ENCODE measurements at places on chromosomes 2 and 18.

- no peak for DNase-seq
Observed at GRCh38 chr2:136376798-136377211, 258.9 kb upstream of the CXCR4 start.

- DNase-seq = no peak
Observed at GRCh38 chr2:223897669-223898330, 47.3 kb downstream of the WDFY1 start.

DNA sequence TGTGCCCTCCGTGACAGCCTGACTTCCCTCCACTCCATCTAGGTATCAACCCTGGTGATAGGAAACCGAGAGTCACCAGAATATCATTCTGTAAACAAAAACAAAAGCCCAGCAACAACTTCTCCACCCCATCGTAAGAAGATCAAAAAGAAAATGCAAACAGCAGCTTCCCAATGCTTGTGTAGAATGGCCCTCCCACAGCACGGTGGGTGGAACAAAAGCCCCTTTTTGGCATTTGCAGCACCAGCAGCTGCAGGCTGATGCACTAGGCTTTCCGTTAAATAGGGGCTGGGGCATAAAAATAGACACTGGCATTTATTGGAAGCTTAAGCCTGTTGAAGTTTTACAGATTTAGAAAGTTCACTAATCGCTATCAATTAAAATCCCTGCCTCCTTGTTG is 513.0 kb downstream of the GALR1 start:
- DNase-seq = no peak

- DNase-seq = no peak
Observed at GRCh38 chr2:122182616-122183355, 427.3 kb downstream of the TSN start.

DNA sequence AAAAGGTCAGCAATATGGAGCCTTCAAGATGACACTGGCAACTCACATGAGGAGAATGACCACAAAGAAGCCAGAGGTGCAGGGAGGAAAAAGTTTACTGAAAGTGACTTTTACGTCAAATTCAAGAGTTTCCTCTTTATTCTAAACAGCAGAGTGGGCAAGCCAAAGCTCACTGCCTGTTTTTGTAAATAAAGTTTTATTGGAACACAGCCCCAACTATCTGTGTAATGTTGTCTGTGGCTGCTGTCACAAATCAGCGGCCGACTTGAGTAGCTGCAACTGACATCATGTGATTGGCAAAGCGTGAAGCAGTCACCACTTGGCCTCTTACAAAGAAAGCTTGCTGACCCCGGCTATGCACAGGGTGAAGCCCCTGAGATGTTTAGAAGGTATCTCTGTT is 9.2 kb upstream of the SULT1C2 start:
- no peak for DNase-seq

DNA sequence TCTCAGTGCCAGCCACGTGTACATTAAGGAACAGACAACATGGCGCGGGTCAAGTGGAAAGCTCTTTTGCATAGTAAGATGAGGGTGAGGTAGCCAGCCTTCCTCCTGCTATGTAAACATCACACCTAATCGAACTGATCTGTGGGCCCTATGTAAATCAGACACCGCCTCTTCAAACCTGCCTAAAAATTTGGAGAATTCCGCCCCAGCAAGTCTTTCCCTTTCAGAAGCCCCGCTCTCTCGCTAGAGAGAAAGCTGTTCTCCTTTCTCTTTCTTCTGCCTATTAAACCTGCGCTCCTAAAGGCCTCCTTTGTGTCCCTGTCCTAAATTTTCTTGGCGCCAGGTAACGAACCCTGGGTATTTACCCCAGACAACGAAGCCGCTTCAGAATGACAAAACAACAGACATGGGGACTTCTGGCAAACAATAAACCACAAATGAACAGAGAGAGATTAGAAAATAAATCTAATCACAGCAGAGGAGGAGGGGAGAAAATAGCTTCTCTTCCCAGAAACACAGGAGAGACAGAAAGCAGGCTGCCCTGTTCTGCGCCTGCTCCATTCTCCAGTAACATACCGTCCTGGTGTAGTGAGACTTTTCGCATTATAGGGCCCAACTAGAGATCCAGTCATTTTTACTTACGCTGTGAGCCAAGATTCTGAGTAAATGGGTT is 31.9 kb upstream of the CYP1B1 start:
- no peak for DNase-seq

DNA sequence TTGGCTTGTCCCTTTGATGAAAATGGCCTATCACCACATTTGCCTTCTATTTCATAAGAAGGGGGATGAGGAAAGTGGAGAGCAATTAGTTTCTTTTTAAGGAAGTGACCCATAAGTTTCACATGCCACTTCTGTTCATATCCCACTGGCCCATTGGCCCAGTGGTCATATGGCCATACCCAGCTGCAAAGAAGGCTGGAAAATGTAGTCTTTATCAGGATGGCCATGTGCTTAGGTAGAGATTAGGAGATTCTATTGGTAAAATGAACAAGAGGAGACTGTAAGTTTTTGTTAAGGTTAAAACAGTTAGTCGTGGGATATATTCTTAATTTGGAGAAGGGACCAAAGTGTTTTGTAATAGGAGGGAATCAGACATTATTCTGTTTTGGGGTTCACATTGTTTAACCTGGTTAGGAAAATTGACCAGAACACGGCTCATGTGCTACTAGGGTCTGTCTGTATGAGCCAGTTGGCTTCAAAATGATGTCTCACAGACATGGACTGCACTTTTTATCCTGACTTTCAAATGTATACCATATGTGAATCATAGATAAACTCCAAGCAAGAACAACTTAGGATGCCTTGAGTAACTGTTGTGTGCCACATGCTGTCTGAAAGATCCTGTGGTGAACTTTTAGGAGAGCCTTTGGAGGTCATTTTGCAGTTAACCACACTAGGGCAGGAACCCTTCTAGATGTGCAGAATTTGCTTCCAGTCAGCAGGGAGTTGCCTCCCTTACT is 17.3 kb downstream of the PLCL1 start:
- DNase-seq = no peak

DNA sequence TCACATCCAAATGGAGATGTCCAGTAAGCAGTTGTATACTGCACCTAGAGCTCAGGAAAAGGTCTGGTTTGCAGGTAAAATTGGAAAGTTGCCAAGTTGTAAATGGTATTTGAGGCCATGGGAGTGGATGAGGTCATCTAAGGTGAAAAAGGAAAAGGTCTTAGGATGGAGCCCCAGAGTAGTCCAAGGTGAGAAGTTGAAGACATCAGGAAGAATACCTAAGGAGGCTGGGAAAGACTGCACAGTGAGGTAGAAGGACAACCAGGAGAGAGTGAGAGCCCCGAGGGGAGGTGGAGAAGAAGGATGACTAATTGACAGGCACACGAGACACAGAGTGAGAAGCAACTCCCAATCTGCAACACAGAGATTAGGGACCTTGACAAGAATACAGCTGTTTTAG is 10.7 kb downstream of the DPP4 start:
- no peak for DNase-seq

DNA sequence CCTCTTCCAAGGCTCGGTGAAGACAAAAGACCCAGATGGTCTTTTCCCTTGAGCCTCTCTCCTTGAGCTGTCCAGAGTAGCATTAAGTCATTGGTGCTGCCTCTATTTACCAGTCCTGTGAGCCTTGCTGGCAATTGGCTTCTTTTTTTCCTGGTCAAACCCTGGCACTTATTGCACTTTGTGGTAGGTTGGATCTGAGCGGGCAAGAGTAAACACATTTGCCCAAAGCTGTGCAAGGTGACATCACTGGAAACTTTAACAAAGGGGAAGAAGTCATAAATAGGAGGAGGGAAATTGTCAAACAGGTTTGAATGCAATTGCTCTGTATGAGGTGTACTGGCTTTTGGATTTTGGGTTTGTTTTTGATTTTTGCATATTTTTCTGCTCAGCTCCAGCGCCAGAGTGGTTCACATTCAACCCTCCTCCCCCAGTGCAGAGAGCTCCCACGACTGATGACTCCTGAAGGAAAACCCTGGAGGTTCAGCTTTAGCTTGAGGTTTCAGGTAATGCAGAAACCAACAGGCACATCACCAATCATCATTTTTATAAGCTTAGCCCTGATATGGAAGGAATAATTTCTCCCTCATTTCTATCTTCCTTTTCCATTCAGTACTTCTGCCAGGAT is 8.3 kb downstream of the KCNE4 start:
- DNase-seq = no peak

- no peak for DNase-seq
Observed at GRCh38 chr2:102025583-102026267, 34.0 kb downstream of the IL1R2 start.
